ENCODE measurements at places on chromosomes 13 and 19.
A peak's percentile ranks its signal among the peaks of the same experiment; 100 is the strongest.

- no peak for DNase-seq
Measured at GRCh38 chr13:27860743-27861142, 59.1 kb upstream of the PDX1 start.

DNA sequence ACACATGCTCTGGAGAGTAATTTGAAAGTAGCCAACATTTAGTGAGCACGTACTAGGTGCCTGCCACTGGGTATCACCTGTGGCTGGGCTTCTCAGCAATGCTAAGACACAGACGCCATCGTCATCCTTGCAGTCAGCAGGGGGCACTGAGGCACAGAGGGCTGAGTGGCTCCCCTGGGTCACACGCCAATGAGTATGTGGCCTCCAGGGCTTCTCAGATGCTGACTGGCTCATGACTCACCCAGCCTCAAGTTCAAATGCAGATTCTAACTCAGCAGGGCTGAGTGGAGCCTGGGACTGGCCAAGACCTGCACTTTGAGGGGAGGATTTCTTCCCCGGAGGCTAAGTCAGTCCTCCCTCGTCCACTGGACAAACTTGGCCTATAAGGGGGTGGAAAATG lies 115.1 kb upstream of the CACNA1A start:
- no peak for DNase-seq

DNA sequence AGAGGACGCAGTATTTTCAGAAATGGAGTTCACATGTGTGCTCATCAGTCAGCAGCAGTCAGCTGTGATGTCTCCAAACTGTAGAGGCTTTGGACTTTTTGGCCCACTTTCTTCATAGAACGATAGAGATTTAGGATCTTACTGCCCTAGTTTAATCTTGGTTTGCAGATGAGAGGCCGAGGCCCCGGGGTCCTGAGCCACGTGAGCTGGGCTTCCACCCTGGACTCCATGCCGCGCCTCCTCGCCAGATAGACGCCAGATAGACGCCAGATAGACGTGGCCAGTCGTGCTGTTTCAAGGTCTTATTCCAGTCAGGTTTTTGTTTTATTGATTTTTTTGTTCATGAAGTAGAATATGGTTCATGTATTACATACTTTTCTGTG lies 11.7 kb upstream of the MCF2L start:
- no peak for DNase-seq

- no peak for DNase-seq
Measured at GRCh38 chr13:101970341-101970740, 431.5 kb downstream of the FGF14 start.

DNA sequence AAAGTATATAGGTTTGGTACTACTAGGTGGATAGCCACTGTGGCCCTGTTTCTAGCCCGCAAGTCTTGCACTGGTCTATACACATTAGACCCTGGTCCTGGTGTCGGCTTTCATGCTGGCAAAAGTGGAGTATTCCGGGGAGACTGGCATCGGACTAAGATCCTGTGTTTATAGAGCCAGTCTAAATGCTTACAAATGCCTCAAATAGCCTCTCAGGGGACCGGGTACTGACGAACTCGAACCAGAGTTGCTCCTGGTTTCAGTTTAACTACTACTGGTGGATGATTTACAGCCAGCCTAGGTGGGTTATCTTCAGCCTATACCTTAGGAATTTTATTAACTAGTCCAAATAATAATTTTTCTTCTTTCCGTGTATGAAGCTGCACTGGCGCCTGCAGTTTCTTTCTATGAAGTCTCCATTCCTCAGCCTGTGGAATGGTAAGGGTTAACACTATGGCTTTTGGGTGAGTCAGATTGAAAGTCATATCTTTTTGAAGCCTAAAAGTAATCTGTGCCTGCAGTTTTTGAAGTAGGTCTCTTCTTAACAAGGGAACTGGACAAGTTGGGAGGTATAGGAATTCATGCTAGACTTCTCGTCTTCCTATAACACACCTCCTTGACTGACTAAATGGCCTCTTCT lies 51.3 kb downstream of the OR10H4 start:
- no peak for DNase-seq

- no peak for DNase-seq
Measured at GRCh38 chr19:40976134-40976533, 14.9 kb upstream of the CYP2B6 start.

DNA sequence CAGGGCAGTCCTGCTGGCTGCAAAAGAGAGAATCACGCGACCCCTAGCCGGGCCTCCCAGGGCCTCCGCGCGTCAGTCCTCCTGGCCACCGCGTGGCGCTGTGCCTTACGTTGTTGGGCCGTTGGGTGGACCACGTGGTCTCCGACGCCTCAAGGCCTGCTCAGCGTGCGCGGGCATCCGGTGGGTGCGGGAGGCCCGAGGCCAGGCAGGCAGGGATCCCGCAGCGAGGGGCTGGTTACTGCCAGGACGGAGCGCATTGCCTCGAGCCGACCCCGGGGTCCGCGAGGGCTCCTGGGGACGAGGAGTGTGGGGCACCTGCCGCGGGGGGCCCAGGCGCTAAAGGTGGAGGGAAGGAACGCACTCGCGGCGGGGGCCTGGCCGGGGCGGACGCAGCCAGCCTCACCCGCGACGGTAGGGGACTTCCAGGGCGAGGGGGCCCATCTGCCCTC lies at the start of gene TDRD12:
Gene TDRD12 (plus strand): TSS at position 157 of the 449 bp plus-strand sequence. CDS start 306 bp downstream, outside the sequence.
- no peak for DNase-seq

DNA sequence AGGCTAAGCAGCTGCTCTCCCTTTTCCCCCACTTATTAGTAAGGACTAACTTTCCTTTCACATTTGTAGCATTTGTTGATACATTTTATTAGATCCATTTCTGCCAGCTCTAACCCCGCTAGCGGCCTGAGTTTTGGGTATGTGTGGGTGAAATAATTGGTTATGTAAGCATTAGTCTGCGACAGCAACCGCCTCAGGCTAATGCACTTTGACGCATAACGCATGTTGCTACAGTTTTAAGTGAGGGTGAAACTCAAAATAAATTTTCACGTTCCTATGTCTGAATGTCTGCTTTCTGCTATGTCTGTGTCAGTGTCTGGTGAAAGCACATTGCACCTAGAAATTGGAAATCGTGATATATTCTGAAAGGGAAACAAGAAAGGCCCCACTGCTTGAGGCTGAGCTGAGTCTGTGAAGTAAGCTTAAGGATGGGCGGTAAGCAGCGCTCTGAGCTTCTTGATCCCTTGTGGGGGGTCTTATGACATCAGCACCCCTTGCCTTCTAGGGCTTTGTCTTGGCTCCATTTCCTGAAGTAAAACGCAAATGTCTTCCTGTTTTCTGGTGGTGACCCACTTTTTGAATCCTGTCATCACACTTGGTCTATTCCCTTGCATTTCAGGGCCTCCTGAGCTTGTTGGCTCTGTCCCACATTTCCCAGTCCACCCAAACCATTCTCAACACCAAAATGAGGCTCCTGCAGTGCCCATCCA lies 648.3 kb upstream of the ARGLU1 start:
- no peak for DNase-seq

- DNase-seq = no peak
Measured at GRCh38 chr13:103731959-103732358, 665.7 kb upstream of the SLC10A2 start.

- peak; percentile 36 for DNase-seq
Measured at GRCh38 chr13:19864024-19864745, 736 bp upstream of the ZMYM5 start.

DNA sequence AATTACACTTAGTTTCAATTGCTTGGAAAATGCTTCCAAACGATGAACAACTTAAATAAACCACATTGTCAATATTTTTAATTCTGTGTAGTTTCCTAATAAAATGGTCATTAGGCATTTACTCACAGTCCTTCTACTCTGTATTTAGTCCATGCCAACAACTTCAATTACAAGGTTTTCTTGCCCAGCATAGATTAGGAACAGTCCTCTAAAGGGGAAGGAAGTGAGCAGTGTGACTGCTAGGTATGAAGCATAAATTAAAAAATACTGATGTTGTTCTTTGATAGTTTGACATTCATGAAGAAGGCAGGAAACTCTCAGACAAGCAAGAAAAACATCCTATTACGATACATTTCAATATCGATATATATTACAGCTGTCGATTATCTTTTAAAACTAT lies 716.0 kb upstream of the PCDH9 start:
- DNase-seq = no peak

- no peak for DNase-seq
Measured at GRCh38 chr19:44943801-44944249, 1.8 kb downstream of the APOC4 start.

- no peak for DNase-seq
Measured at GRCh38 chr13:94065741-94066140, 413.7 kb downstream of the DCT start.

DNA sequence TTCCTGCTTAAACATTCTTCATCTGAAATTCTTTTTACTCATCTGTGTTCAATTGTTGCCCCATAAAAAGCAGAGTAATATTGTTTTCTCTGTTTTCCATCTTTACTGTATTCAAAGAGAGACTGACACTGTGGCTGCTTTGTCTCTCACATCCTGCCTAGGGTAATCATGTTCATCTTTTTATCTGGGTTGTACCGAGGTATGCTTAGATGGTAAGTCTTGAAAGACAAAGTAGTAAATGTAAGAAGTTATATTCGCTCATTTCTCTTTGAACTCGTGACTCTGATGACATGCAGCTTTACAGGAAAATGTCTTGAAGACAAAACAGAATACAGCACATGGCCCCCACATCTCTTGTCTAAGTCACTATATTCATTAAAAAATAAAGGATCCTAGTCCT lies 20.0 kb upstream of the CYSLTR2 start:
- DNase-seq = no peak

DNA sequence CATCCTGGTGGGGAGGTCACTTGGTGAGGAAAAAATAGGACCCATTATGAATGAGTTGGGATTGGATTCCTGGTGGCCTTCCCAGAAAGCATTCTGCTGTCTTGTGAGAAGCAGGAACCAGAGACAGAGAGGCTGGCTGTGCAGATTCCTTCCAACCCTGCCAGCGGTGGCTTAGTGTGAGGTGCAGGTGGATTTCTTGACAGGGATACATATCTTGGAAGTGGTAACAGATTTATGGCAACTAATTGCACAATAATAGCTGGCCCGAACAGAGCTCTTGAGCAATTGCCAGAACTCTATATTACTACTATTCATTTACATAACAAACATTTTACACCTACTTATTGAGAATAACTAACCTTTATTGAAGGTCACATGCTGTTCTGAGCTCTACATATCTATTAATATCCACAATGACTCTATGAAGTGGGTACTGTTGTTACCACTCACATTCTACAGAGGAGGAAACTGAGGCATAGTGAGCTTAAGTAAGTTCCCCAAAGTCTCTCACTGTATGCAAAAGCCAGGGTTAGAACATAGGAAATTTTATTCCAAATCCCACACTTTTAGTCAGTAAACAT lies 173.9 kb upstream of the SERP2 start:
- DNase-seq = peak; percentile 39

DNA sequence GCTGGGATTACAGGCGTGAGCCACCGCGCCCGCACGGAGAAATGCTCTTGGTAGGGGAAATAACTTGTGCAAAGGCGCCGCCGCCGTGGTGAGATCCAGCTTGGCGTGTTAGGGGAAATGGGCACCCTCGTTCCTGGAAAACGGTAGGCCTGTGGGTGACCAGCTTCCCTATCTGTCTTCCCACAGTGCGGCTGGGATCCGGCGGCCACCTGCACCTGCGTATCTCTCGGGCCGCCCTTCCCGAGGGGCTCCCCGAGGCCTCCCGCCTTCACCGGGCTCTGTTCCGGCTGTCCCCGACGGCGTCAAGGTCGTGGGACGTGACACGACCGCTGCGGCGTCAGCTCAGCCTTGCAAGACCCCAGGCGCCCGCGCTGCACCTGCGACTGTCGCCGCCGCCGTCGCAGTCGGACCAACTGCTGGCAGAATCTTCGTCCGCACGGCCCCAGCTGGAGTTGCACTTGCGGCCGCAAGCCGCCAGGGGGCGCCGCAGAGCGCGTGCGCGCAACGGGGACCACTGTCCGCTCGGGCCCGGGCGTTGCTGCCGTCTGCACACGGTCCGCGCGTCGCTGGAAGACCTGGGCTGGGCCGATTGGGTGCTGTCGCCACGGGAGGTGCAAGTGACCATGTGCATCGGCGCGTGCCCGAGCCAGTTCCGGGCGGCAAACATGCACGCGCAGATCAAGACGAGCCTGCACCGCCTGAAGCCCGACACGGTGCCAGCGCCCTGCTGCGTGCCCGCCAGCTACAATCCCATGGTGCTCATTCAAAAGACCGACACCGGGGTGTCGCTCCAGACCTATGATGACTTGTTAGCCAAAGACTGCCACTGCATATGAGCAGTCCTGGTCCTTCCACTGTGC lies 2.4 kb downstream of the GDF15 start:
- DNase-seq = peak; percentile 80

DNA sequence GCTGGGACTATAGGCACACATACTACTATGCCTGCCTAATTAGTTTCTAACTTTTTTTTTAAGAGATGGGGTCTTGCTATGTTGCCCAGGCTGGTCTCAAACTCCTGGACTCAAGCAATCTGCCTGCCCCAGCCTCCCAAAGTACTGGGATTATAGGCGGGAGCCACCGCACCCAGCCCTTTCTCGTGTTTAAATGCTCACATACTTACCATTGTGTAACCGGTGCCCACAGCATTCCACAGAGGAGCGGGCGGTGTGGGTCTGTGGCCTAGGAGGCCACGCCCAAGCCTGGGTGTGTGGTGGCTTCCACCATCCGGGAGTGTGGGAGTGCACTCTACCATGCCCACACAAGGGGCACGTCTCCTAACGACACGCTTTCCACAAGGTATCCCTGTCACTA lies 7.7 kb downstream of the LMNB2 start:
- no peak for DNase-seq

DNA sequence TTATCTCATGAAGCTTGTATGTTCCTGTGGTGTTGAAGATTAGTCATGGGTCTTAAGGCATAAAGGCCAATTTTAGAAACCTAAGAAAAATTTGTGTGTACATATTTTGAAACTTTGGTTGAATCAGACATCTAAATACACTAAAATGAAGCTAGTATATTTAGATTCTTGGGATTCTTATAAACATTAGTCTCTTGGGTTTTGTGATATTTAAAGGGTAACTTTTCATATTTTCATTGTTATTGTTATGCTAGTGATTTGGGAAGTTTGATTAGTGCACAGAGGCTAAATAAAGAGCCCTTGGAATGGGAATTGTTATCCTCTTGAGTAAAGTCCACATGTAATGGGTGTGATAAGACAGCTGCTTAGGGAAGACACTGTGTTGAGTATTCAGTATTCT lies 24.5 kb downstream of the UBA2 start:
- no peak for DNase-seq

DNA sequence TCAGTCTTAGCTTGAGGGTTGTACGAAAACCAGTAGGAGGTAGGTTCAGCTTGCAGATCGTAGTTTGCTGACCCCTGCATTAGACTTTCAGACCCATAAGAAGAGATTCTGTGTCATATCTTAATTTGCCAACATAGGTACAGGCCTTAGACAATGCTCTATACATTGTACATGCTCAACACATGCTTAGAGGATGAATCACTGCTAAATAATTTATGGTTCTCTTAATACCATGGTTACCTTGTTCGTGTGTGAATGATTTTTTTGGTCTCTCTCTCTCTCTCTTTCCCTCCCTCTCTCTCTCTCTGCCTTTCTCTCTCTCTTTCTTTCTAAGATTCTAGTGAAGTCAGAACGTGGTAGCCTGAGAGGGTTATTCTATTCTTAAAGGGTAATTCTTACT lies 112.2 kb downstream of the FGF14 start:
- no peak for DNase-seq
